Cardiac muscle cell (in vitro differentiated cells and primary cell): ENCODE measurements at places on chromosomes 1 and 21.

DNA sequence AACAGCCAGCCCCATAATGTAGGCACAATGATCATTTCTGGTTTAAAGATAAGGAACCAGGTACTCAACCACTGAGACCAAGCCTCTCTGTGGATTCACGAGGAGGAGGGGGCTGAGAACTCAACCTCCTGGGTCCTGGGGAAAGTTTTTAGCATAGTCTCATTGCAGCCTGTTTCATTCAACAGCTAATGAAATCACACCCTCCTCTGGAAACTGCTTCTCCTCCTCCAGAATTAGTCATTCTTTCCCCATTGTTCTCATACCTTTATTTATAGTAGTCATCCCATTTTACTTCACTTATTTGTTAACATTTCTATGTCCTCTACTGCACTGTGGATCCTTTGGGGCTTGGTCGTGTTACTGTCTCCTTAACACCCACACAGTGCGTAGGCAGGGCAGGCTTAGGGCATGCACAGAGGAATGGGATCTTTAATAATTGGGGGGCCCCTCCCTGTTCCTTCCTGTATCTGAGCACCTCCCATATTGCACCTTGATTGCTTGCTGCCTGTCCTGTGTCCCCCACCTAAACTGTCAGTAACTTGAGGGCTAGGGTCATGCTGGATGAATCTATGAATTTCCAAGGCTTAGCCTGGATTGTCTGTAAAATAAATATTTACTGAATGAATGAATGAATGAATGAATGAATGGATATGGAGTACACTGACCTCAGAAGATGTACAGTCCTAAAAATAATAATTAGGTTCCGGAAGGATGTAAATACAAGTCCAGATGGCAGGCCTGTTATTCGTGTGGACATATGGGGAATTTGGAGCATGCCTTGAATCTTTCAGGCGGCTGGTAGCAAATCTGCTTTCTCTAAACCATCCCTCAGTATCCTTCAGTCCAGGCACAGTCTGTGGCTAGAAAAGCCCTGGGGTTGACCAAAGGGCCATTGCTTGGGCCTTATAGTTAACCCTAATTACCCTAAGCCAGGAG, 153.8 kb upstream of the HMGB4 start:
- no peak overlapping the region for H3K27ac ChIP-seq
- H3K4me1 ChIP-seq = no peaks in the 10 kb centered on the region
- no peaks in the 10 kb centered on the region for H3K27me3 ChIP-seq
- no peak for DNase-seq
- H3K36me3 ChIP-seq = no peaks in the 10 kb centered on the region

- H3K4me3 ChIP-seq = no peak overlapping the region
- no peaks in the 10 kb centered on the region for H3K27me3 ChIP-seq
- H3K36me3 ChIP-seq = no peaks in the 10 kb centered on the region
- H3K4me1 ChIP-seq = no peaks in the 10 kb centered on the region
- H3K27ac ChIP-seq = no peak overlapping the region
Measured at GRCh38 chr1:33228935-33229487, 27.3 kb upstream of the ZNF362 start.

DNA sequence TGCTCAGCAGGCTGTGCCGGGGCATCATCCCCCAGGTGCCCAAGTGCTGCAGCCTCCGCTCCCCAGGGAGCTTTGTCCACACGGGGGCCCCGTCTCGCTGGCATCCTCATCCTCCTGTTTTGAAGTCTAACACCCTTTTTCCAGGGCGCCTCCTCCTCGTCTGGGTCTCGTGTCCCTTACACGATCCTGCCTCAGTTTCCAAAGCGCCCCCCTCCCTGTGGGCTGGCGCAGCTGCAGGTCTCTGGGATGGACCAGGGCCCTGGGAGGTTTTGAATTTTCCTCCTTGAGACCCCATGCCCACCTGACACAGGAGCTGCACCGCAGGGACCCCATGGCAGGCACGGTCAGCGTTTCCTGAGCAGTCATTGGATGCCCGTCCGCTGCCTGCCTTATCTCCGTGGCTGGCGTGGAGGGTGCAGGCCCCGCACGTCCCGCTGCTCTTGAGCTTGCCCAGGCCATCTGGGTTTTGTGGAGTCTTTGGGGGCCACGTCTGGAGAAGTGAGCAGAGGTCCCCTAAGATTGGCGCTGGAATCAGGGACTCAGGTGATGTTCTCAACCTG, 37.4 kb upstream of the DIP2A start:
- H3K27ac ChIP-seq = no peak overlapping the region
- H3K4me1 ChIP-seq = no peaks in the 10 kb centered on the region

DNA sequence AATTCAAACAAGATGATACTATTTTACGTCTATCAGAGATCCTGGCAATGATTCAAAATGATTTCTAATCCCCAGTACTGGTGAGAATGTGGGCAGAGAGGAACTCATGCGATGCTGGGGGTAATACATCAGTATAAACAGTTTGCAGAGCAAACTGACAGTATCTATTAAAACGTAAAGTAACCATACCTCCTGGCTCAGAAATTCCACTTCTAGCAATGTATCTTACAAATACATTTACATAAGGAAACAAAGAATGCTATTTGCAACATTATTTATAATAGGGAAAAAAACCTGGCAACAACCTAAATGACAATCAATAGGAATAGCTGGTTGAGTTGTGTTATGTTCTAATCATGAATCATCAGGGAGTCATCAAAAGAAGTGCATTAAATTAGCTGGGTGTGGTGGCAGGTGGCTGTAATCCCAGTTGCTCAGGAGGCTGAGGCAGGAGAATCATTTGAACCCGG, 15.9 kb downstream of the RCAN1 start:
- H3K27me3 ChIP-seq = no peaks in the 10 kb centered on the region
- H3K27ac ChIP-seq = no peak overlapping the region
- peaks cover 22% of the 10 kb centered on the region for H3K4me1 ChIP-seq
- H3K36me3 ChIP-seq = no peaks in the 10 kb centered on the region

GRCh38 chr21:34865400-34866241, 183.5 kb downstream of the RUNX1 start:
- DNase-seq = peak; percentile 34
- peaks cover 11% of the 10 kb centered on the region for H3K4me1 ChIP-seq
- no peak overlapping the region for H3K27ac ChIP-seq
- no peak overlapping the region for H3K4me3 ChIP-seq

- H3K27ac ChIP-seq = no peak overlapping the region
- H3K4me1 ChIP-seq = no peaks in the 10 kb centered on the region
- no peak for DNase-seq
- no peaks in the 10 kb centered on the region for H3K36me3 ChIP-seq
- H3K4me3 ChIP-seq = no peak overlapping the region
Measured at GRCh38 chr21:31133243-31133830, 95.1 kb upstream of the KRTAP19-8 start.

DNA sequence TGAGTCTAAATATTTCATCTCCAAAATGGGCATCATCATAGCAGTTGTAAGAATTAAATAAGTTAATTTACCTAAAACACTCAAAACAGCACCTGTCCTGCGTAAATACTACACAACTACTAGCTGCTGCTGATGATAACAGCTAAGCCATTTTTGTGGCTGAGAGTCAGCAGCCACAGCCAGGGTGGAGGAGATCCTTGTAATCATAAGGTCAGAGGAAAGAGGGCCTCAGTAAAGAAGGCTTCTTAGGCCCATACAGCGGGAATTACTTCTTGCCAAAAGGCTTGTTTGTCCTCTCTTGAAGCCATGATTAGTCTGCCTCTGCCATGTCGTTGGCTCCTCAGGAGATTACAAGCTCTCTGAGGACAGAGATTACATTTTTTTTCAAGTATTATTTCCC, 245.0 kb downstream of the FGGY start:
- no peak overlapping the region for H3K4me3 ChIP-seq
- no peaks in the 10 kb centered on the region for H3K36me3 ChIP-seq
- H3K27me3 ChIP-seq = no peaks in the 10 kb centered on the region
- DNase-seq = no peak

- no peaks in the 10 kb centered on the region for H3K27me3 ChIP-seq
- no peaks in the 10 kb centered on the region for H3K36me3 ChIP-seq
Measured at GRCh38 chr1:62415687-62416086, 21.2 kb upstream of the USP1 start.

DNA sequence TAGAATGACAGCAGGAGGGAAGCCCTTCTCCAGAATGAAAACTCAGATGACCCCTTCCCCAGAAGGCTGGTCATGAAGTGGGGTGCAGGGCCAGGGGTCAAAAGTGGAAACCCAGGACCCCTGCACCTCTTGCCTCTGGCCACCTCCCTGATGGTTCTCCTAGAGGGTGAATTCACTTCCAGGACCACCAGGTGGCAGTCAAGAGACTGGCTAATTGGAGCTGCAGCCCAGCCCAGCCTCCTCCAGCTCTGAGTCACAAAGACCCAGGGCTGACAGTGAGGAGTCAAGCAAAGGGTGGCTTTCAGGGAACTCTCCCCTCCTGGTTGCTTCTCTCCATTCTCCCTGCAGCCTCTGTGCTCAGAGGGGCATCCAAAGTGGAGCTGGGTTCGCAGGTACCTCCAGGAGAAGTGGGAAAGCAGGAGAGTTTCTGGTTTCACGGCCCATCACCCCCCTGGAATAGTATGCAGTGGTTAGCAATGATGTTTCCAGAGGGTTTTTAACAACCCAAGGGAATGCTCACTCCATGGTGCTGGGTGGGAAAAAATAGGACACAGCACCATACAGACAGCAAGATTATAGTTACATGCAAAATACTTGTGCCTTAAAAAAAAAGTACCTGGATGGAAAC, 6.1 kb upstream of the EPHB2 start:
- no peaks in the 10 kb centered on the region for H3K27me3 ChIP-seq
- no peak overlapping the region for H3K27ac ChIP-seq
- peak; percentile 90 for DNase-seq
- H3K36me3 ChIP-seq = no peaks in the 10 kb centered on the region
- no peak overlapping the region for H3K4me3 ChIP-seq

- no peaks in the 10 kb centered on the region for H3K36me3 ChIP-seq
- no peaks in the 10 kb centered on the region for H3K4me1 ChIP-seq
- H3K27ac ChIP-seq = no peak overlapping the region
- peaks cover 70% of the 10 kb centered on the region for H3K27me3 ChIP-seq
- DNase-seq = peak; percentile 44
Measured at GRCh38 chr1:39955547-39956539, 898 bp downstream of the MFSD2A start.
